ENCODE measurements at places on chromosomes 4 and X. TPM values are rescaled to one million over a fixed set of nuclear protein-coding genes. Genes with fewer than 3 reads are reported as not detected.
A peak's percentile ranks its signal among the peaks of the same experiment; 100 is the strongest.

- H3K27ac ChIP-seq, result no peak overlapping the region
- no peak overlapping the region for H3K4me3 ChIP-seq
- peaks cover 40% of the 10 kb centered on the region for H3K27me3 ChIP-seq
- DNase-seq, result no peak
Measured at GRCh38 chr4:140906993-140907962, 151.1 kb upstream of the TBC1D9 start.

- H3K36me3 ChIP-seq, result peaks cover 6% of the 10 kb centered on the region
- DNase-seq, result no peak
- H3K27ac ChIP-seq, result no peak overlapping the region
- H3K4me1 ChIP-seq, result no peaks in the 10 kb centered on the region
- no peak overlapping the region for H3K4me3 ChIP-seq
Measured at GRCh38 chrX:17788956-17789562, 51.8 kb downstream of the SCML1 start.

DNA sequence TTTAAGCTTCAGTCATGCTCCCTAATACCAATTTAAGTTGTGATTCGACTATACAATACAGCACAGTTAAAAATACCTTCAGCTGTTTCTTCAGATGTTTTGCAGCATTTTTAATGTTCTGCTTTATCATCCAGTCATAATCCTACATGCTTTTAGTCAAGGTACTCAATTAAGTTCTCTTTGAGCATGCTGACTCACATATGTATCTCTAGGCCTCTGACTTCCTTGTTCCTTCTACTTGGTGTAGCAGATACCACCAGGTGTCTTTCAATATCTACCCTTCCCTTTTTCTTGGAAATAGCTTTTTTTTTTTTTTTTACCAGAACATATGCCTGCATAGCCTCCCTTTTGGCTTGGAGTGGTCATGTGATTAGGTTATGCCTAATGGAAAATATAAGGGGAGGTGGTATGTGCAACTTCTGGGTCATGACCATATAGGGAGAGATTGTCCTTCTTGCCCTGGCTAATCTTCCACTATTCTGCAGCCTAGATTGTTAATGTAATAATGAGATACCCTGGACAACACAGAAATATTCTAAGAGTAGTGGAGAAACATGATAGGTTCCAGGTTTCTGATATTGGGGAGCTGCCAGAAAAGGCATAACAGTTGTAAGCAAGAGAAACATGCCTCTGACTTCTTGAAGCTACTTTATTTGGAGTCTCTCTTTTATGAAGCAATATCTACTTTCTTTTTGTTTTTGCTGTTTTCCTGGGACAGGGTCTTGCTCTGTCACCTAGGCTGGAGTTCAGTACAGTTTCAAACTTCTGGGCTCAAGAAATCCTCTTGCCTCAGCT lies 737.2 kb upstream of the SLIT2 start:
- H3K27ac ChIP-seq, result no peak overlapping the region
- H3K4me1 ChIP-seq, result no peaks in the 10 kb centered on the region
- no peak overlapping the region for H3K4me3 ChIP-seq
- no peaks in the 10 kb centered on the region for H3K27me3 ChIP-seq

GRCh38 chrX:136064661-136065043 lies 79.4 kb downstream of the SLC9A6 start:
- H3K4me3 ChIP-seq, result no peak overlapping the region
- H3K36me3 ChIP-seq, result no peaks in the 10 kb centered on the region
- H3K27ac ChIP-seq, result no peak overlapping the region
- no peak for DNase-seq
- peaks cover 65% of the 10 kb centered on the region for H3K27me3 ChIP-seq
- H3K4me1 ChIP-seq, result no peaks in the 10 kb centered on the region

GRCh38 chrX:142999199-142999701 lies 26.5 kb upstream of the SPANXN4 start:
- DNase-seq, result no peak
- no peaks in the 10 kb centered on the region for H3K27me3 ChIP-seq
- no peak overlapping the region for H3K27ac ChIP-seq
- no peaks in the 10 kb centered on the region for H3K36me3 ChIP-seq
- H3K4me1 ChIP-seq, result no peaks in the 10 kb centered on the region

DNA sequence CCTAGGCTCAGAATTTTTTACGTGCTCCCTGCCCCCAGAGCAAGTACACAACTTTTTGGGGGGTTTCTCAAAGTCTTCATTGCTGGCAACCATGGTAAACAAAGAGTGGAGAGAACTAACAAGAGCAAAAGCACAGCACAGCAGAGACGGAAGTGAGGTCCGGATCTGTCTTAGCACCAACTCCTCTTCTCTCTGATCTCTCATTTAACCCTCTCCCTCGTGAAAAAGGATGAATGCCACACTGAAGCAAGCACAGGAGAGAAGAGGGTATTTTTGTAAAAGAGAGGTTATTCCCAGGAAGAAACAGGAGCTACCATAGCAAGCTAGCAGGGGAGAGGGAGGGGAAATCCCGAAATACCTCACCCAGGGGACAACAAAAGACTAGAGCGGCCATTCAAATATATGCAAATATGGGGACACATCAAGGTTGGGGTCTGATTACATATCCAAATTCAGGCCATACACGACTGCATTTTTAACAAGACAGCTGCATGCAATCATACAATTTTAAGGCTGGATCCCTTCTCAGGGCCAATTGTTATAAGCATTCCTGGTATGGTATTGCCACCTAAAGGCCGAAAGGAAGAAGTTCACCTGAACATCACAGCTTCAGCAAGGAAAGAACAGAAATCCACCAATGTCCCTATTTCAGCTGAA lies 46.6 kb downstream of the CD40LG start:
- peak; percentile 12 for DNase-seq
- no peak overlapping the region for H3K4me3 ChIP-seq
- no peak overlapping the region for H3K27ac ChIP-seq
- H3K4me1 ChIP-seq, result peaks cover 19% of the 10 kb centered on the region

NUP62CL gene
- 18.0 TPM for total RNA-seq

All from Calu3 (cell line).